ENCODE measurements at places on chromosomes 4 and X.

DNA sequence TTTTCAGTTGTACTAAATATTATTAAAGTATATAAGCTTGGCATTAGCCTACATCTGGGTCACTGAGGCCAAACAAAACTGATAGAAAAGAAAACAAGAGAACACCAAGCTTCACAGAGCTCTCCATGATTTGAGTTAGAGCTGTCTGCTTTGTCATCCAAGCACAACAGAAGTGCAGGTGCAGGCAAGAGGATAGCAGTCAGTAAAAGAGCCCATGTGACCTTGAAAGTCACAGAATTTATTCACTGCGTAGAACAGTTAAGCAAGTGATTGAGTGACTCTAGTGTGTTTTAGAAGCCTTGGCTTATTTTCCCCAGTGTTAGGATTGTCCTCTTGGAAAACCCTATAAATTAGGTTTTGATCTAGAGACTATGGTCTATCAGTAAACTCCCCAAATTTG, 49.4 kb upstream of the PRDM5 start:
- DNase-seq, result no peak

GRCh38 chr4:11497972-11498371, 69.3 kb upstream of the HS3ST1 start:
- no peak for DNase-seq

GRCh38 chrX:38400389-38400910, 48.0 kb downstream of the OTC start:
- no peak for DNase-seq

- no peak for DNase-seq
Observed at GRCh38 chr4:180054291-180054690, 2188.9 kb upstream of the TENM3 start.

DNA sequence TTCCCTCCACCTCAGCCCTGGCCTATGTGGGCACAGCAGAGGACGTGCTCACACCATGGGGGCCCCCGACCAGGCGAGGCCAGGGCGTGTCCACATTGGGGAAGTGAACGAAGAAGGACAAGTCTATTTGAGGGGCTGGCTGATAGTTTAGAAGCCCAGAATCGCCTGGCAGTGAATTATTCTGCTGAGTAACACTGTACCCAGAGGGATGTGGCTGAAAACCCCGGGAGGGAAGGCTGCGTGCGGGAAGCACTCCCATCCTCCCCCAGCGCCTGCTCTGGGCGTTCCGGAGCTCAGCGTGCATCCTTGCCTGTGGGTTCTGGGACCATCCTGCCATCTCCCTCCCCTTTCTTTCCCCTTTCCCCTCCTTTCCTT, 66.6 kb downstream of the TRMT44 start:
- DNase-seq, result no peak

DNA sequence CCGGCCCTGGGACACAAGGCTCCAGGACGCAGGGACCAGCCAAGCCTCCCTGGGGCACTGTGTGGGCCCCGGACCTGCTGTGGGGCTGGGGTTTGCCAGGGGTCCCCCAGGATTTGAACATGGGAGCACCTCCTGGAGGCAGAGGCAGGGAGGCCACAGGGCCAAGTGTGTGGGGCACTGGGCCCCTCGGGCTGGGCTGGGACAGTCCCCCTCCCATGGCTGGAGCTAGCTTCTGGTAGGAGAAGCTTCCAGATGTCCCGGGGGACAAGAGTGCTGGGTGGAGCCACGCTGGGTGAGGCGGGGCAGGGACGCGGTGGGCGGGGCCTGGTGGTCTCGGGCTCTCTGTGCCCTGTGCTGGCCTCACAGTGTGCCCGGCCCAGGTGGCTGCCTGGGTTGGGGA, 18.6 kb downstream of the FGFRL1 start:
- no peak for DNase-seq

GRCh38 chr4:165609653-165610052, 230.8 kb downstream of the CPE start:
- DNase-seq, result no peak

DNA sequence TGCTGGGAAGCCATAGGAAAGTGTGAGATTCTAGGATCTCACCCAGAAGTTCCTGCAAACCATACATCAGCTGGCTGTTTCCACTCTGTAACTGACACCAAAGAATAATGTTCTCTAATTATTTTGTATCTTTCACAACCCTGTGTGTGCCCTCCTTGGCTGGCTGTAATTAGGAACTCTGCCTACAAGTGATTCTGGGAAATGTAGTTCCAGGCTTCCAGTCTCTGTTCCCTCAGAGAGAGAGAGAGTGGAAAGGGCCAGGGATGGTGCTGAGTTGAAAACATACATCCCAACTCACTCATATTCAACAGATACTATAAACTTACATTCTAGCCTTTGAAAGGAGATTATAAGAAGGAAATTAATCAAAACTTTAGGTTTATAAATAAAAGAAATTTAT, 57.5 kb upstream of the C1QTNF7 start:
- DNase-seq, result no peak

GRCh38 chrX:29407357-29407756, 808.0 kb upstream of the MAGEB2 start:
- DNase-seq, result no peak

DNA sequence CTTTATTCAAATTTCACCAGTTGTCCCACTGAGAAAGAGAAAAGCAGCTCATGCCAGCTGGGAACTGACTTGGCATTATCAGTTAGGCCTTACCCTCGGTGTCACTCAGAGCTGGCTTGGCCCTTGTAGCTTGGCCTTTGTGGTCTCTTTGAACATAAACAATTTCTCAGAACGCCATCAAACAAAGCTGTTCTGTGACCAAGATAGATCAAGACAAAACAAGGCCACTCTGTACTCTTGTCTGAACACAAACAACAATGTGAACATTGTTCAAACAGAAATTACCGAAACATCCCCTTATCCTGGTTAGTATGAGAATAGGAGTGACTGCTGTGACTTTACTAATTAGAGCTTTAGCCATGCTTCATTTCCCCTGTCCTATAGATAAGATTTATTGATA, 57.2 kb downstream of the DIPK2B start:
- peak; percentile 18 for DNase-seq

DNA sequence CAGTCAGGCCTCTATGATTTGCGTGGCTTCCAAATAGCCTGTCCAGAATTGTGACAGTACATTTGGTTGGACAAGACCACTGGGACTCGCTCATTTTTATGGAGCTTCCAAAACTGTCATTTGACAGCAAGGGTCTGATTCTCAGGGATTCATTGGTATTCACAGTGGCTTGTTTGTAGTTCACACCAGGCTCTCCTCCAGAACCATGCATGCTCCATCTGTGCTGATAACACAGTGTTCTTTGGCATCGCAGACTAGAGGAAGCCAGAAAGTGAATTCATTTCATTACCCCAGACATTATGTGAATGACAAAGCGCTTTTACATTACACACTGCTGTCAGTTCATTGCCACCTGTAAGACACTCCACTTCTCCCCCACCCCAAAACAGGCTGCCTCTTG, 208.3 kb downstream of the ARHGAP10 start:
- DNase-seq, result peak; percentile 49

GRCh38 chrX:275967-276580, 5.1 kb upstream of the PLCXD1 start:
- DNase-seq, result no peak

DNA sequence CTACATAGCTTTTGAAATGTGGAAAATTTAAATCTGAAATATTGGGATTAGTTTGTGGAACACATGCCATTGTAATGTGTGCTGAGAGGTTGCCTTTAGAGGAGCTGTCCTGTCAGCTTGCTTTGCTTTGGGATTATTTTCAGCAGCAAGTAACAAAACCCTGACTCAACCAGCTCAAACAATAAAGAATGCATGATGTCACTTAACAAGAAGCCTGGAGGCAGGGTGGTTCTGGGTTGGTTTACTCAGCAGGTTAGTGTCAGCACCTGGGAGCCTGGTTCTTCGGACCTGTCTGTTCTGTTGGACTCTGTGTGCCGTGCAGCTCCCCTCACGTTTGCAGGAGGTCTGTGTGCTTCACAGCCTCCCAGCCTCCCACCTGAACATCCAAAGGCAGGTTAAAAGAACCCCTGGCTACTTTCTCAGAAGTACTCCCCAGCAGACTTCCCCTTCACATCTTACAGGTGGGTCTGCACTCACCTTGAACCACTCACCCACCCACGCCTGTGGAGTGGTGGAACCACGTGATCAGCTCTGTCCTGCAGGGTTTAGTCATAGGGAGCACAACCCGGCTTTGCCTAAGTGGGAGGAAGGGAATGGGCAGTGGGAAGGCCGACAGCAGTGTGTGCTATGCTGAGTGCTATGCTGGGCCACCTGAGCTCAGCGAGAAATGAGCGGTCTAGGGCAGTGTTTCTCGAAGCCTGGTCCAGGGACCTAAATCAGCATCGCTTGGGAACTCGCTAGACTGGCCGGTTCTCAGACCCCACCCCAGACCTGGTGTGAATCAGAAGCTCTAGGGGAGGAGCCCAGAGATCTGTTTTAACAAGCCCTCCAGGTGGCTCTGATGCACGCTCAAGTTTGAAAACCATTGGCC, 20.4 kb downstream of the TMEM131L start:
- no peak for DNase-seq

DNA sequence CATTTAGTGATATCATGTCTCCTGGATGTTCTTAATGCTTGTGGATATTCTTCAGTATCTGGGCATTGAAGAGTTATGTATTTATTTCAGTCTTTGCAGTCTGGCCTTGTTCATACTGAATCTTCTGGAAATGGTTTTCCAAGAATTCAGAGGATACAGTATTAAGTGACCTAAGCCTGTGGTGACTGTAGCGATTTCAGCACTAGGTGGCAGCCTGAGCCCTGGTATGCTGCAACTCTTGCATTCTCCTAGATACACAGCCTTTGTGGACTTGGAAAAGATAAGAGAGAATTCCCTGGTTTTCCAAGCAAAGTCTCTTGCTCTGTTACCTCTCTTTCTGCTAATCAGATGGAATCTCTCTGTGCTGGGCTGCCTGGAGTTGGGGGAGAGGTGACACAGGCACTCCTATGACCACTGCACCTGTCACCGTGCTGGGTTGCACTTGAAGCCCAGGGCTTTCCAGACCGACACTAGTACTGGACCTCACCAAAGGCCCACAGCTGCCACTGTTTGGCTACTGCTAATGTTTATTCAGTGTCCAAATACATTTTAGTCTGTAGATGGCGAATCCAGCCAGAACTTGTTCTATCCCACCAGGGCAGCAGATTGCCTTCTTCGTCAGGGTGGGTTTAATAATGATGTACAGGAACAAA, 19.3 kb upstream of the SPIN2A start:
- no peak for DNase-seq

DNA sequence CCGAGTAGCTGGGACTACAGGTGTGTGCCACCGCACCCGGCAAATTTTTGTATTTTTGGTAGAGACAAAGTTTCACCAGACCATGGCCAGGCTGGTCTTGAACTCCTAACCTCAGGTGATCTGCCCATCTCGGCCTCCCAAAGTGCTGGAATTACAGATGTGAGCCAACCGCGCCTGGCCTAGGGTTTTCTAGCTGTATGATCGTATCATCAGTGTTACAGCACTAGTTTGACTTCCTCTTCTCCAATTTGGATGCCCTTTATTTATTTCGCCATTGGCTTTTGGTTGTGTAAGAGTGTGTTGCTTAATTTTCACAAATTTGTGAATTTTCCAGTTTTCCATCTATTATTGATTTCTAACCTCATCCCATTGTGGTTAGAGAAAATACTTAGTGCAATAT, 5.2 kb downstream of the TKTL1 start:
- DNase-seq, result no peak

DNA sequence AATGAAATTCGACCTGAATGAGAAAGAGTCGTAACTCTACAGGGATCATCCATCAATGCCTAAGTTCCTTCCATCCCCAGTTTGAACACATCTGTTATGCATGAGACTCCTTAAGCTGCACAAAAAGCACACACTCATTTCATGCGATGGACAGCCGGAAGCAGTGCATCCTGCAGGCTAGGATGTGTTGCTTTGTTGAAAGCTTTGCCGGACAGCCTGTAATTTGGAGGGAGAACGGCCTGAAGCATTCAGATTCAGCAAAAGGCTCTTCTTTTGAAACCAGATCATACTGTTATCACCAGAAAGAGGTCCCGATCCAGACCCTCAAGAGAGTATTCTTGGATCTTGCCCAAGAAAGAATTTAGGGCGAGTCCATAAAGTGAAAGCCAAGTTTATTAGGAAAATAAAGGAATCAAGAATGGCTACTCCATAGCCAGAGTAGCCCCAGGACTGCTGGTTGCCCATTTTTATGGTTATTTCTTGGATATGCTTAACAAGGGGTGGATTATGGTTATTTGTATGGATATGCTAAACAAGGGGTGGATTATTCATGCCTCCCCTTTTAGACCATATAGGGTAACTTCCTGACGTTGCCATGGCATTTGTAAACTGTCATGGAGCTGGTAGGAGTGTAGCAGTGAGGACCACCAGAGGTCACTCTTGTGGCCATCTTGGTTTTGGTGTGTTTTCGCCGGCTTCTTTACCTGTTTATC, 48.1 kb upstream of the DHRSX start:
- DNase-seq, result no peak
